ENCODE measurements at places on chromosomes 2 and 18.

DNA sequence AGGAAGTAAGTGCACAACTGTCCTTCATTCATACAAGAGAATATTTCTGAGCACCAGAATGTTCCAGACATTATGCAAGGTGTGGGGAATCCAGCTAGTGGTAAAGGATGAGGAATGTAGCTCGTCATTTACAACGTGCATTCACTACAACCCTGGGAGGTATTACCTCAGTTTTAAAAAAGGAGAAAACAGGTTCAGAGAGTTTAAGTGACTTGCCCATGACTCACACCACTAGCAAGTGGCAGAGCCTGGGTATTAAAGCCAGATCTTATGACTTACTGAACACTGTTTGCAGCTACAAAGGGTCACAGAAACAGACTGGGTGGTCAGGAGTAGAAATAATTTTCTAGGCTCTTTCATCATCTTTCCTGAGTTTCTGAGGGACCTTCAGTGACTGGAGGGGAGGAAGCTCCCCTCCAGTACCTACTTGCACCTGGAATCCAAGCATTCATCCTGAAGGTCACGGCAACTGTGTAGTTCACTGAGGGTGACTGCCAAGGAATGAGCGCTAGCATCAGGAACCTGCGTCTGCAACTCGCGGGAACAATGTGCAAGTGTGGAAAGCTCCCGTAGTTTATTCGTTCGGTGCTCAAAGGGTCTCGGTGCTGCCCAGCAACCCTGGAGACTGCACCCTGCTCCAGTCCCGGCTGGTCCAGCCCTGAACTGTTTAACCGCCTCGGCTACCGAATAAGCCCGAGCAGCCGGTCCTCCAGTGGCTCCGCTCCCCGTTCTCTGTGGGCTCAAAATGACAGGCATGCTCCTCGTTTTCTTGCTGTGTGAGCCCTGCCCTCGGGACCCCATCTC lies 647 bp downstream of the CCDC121 start:
- no peak for DNase-seq

- DNase-seq = no peak
Measured at GRCh38 chr2:129777146-129777545, 202.3 kb upstream of the RAB6C start.

DNA sequence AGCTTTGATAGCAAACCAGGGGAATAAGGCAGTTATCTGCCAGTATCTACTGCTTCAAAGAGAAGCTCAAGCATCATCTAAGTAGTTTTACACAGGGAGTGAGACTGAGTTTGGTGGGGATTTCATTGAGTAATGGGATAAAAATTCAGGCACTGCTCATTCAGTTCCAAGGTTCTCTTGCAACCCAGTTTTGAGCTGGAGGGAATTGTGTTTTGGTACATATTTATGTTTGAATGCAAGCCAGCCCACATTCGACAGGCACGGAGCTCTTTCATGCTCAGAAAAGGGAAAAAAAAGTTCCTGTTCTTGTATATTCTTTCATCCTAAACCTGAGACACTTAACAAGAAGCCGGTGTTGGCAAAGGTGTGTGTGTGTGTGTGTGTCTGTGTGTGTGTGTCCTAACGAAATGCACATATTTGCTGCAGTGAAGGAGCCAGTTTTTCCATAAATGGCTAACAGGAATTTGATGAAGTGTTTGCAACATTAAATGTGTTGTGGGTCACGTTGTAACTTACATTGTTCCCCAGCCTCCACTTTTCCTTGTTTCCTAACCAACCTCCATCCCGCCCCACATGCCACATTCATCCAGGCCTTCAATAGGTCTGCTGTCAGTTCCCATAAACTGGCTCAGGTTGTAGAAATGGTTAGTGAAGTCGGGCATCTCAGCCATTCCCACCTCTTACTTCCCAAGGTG lies 311.1 kb downstream of the TXNL1 start:
- no peak for DNase-seq

DNA sequence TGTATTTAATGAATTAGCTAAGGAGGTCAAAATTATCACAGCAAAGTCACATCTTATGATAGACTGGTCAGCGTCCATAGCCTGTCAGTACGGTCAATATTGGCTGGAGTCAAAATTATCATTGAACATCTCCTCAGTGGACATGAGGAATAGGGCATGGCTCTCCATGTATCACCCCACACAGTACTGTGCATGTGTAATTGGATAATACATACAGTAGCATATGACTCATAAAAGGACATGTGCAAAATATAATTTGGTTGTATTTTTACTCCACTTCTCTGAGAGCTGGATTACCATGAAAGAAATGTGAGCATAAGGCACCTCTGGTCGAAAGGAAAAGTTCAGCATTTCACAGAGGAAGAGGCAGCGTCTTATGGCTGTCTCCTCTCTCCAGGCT lies 24.9 kb downstream of the ADD2 start:
- no peak for DNase-seq

DNA sequence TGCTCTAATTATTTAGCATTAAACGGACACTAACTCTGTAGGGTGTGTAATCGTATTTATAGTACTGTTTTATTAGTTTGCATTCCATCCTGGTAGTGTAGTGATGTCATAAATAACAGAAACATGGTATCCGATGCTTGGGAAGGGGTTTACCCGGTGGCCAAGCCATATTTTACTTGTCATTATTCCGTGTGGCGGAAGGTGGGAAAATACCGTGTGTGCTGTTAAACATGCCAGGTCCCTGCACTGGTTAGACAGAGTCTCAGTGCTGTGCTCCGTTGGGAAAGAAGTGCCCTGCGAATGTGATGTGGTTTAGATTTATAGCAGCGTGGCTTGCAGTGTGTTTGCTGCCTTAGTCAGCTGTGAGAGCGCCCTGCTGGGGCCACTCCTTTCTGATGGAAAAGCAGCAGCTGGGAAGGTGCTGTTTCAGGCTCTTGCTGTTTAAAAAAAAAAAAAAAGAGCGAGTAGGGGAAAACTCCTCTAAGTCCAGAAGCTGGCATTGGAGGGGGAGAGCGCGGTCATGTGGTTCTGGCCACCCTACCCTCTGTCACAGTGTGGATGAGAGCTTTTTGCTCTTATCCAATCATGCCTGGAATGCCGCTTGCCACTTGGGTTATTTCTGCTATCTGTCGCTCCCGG lies 211.0 kb downstream of the NEDD4L start:
- DNase-seq = no peak
